CD4-positive, alpha-beta T cell treated with Interleukin-15 for 1 hour (primary cell): ENCODE measurements at places on chromosomes 2 and 18.
A peak's percentile ranks its signal among the peaks of the same experiment; 100 is the strongest.

GRCh38 chr2:231362555-231363184 lies 32.8 kb upstream of the B3GNT7 start:
- DNase-seq = no peak

DNA sequence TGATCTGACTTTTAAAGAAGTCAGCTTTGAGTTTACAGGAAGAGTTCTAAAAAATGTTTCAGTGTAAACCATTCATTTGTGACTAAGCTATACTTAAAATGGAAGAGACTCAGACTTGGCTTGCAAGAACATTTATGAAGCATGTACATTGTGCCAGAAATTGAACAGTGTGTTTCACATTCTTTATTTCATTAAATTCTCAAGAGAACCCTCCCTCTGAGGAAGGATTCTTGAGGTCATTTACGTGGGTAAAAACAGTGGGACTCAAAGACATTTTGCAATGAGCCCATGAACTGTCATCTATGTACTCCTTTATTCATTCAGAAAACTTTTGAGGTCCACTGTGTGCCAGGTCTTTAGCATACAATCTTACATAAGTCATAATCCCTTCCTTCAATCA lies 143.6 kb upstream of the ZNF521 start:
- no peak for DNase-seq

- DNase-seq = no peak
Measured at GRCh38 chr18:4107049-4107467, 348.0 kb downstream of the DLGAP1 start.

DNA sequence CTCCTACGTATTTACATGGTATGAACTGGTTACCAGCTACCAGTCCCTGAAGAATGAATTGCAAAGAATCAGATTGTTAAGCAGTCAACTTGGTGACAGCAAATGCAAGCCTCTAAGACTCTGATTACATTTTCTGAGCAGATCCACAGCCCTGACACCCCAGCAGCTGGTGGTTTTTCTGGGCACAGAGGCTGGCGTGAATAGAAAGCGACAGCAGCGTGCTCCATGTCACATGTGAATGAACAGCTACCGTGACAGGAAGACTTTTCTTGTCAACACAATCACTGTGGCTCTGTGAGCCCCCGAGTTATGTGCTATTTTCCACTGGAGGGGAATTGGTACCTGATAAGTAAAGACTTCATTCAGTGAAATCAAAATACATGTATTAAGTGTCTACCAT lies 93.2 kb upstream of the CBLN2 start:
- DNase-seq = no peak

DNA sequence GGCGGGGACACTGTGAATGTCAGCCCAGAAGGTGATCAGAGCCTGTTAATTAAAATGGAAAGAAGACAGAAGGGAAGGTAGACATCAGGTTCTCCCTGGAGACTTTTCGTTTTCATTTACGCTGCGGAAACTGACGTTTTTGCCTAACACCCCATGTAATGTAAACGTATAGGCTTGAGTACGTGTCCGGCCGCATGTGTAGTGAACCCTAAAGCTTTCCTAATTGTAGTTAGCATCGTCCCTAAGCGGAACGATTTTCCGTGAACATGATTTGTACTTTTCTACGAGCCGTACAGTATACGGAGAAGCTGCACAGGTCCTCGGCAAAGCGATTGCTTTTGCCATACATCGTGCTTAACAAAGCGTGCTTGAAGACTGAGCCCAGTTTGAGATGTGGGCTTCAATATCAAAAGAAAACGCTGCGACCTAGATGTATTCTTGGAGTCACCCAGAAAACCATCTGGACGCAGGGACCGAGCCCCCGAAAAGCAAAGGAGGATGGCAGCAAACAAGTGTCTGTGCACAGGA lies 284 bp downstream of the TIMM21 start:
- DNase-seq = no peak

GRCh38 chr2:106095478-106096298 lies 98.4 kb downstream of the UXS1 start:
- peak; percentile 85 for DNase-seq

- no peak for DNase-seq
Measured at GRCh38 chr2:240685771-240686371, 3.2 kb upstream of the AQP12B start.

DNA sequence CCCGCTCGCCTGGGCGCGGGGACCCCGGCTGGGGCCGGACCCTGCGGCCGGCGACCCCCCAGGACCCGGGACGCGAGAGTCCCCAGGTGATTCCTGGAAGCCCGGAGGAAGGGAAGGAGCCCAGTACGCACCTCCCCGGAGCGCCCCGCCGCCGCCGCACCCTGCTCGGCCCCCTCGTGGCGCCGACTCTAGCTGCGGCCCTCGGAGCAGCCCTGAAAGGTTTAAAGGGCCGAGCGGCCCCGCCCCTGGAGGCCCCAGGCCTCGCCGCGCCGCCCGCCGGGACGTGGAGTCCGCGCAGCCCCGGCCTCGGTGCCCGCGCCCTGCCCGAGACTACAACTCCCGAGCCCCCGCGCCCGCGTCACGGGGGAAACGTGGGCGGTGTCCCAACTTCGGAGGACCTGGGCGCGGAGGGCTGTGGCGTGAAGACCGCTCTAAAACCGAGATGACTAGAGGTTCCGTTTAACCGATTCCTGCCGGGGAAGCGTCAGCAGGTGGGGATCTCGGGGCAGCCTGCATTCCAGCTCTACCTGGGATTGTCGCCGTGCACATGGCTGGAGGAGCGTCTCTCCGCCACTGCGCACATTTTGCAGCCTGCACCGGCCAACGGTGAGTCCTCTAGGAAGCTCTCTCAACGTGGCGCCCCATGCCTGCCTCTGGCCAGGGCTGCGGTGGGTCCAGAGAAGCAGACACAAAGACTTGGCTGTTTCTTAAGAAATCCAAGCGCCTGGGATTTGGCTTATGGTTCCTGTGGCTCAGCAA lies at the start of gene TMEM150A:
TMEM150A (minus strand) TSS at position 223 of the 759 bp plus-strand sequence. CDS start 750 bp downstream, outside the sequence.
- peak; percentile 89 for DNase-seq

- DNase-seq = no peak
Measured at GRCh38 chr2:203025592-203025991, 10.9 kb downstream of the NBEAL1 start.

DNA sequence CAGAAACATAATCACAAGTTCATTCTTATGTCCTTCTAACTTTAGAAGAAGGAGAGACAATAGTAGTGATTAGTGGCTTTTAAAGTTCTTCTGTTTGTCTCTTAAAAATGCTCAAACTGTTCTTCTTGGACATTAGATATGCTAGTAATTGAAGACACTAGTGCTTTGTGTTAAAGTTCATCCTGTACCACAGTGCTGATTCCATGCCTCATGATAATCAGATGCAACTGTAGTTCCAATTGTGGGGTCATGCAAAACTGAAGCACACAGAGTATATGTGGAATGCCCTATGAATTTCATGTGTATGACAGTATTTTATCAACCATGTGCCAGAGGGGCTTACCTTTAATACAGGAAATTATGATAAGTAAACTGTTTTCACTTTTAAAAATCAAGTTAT lies 11.4 kb upstream of the KCNJ13 start:
- DNase-seq = no peak

DNA sequence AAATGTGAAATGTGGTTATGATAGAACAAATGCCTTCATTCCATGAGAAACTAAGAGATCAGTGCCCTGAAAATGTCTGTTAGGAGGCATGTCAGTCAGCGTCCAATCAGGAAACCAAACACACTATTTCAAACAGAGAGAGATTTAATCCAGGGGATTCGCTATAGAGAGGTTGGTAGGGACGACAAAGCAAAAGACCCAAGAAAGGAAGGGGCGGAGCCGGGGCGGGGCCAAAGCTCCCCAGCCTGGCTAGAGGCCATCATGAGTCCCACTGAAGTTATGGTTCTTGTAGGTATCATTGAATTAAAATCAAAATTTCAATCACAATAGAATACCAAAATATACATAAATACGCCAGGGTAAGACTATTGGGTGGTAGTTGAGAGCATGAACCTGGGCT lies 32.9 kb upstream of the RNF149 start:
- no peak for DNase-seq

GRCh38 chr2:75018162-75018561 lies 59.7 kb downstream of the POLE4 start:
- DNase-seq = no peak

DNA sequence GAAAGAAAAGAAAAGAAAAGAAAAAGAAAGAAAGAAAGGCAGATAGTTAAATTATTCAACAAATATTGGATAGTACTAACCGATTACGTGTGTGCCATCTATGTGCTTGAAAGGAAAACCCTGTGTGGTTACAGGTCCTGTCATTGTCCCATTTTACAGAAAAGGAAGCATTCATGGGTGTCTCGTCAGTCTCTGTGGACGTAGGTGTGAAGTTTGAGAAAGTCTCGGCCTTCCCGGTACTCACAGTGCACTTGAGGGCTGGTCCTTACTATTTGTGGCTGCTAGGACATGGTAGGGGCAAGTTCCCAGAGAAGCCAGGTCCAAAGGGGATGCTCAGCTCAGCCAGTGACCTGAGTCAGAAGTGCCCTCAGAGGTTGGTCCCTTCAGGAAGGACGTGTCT lies 19.3 kb downstream of the SH3YL1 start:
- DNase-seq = no peak

DNA sequence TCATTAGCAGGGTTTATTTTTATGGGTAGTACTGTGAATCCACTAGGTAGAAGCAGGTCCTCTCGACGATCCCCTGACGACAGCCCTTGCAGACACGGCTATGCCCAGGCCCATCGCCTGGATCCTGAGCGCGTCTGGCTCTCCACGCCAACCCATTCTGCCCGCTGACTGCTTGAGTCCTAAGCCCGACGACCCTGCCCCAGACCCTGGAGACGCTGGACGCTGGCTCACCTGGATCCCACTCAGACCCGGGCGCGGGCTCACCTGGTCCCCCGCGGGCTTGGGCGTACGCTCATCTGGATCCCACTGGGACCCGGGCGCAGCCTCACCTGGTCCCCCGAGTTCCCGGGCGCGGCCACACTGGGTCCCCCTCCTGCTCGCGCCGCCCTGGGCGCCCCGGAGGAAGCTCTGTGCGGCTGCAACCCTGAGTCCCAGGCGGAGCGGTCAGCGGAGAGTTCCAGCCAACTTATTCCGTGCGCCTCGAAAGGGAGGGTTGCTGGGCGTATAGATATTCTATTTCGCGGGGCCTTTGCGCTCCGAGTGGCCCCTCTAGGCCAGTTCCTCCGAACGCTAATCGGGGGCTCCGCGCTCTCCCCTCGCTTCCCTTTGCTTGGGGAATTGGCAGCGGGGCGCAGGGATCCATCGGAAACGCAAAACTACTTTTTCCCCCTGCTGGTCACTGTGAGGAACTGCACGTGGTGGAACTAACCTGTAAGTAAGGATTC lies 22.4 kb upstream of the RMP24 start:
- peak; percentile 26 for DNase-seq

- no peak for DNase-seq
Measured at GRCh38 chr2:879540-879939, 71.1 kb upstream of the SNTG2 start.

- DNase-seq = no peak
Measured at GRCh38 chr2:66127061-66127460, 307.9 kb upstream of the MEIS1 start.

DNA sequence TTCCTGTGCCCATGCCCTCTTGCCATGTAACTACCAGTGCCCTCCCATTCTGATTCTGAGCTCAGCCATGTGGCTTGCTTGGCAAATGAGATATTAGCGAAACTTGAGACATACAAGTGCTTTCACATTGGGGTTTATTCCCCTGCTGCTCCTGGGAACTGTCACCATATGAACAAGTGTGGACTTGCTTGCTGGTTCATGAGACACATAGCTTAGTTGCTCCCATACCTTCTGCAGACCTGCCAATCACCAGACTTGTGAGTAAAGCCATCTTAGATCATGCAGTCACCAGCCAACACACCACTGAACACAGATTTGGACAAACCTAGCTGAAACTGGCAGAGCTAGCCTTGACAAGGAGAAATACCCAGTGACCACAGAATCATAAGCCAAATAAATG lies 155.1 kb downstream of the SS18 start:
- DNase-seq = no peak

- DNase-seq = no peak
Measured at GRCh38 chr2:163943403-163944346, 207.9 kb upstream of the FIGN start.

DNA sequence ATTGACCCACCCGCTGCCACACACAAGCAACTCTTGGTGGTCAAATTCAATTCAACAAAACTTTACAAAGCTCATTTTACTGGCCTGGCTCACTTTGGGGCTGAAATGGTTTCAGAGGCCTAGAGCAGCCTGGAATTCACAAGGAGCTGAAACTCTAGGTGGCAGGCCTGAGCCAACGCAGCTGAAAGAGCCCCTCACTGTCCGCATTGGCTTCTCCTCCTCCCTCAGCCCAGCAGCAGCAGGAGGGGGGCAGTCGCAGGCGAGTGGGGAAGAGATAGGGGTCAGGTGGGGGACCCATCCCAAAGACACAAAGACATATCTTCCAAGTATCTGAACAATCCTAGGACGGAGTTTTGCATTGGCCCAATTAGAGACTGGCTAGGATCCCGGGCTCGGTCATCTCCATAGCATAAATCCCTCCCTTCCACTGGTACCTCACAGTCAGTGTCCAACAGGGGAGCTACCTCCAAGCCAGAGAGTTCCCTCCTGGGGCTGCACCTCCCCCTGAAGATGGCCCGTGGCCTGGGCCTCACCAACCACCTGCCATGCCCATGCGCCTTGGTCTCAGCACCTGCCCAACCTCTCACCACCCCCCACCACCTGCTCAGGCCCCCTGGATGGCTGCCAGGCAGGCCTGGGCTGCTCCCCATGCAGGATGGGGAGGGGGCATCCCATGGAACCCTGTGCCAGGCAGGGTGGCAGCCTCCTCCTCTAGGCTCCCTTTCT lies 113.4 kb downstream of the ZBTB7C start:
- DNase-seq = no peak

GRCh38 chr2:159073256-159073655 lies 104.8 kb downstream of the TANC1 start:
- DNase-seq = no peak

GRCh38 chr2:210503001-210503623 lies 26.6 kb upstream of the LANCL1 start:
- no peak for DNase-seq

DNA sequence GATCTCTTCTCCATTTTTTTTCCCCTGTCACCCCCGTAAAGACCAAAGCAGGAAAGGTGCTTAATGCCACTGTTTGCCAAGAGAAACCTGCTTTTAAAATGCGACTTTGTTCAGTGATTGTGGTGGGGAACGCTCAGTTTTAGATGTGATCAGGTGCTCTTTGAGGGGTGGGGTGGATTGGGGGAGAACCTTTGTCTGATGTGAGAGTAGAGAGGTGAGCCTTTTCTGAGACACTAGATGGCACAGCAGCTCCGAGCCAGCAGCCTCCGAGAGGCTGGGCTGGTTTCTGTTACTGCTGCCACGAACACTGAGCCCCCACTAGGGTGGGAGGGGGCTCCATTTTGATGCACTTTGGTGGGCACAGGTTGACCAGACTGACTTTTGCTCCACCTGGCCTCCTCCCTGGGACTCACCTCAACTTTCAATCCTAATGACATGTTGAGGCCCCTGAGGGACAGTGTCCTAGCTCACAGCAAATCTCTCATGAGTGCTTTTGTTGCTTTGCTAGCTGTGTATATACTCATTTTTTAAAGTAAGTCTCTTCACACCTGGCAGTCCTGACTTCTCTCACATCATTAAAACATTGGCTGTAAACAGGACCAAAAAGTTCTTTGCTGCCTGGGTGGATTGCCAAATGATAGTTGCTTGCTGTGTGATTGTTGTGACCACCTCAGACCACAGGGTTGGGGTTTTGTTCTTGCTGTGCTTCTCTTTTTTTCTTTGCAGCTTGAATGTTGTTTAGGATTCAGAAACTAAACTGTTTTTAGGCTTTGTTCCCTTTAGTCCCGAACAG lies 98.2 kb upstream of the MAP3K20 start:
- DNase-seq = no peak
